MCF 10A (cell line): ENCODE measurements at places on chromosomes 5 and 9. TPM values are rescaled to one million over a fixed set of nuclear protein-coding genes. Genes with fewer than 3 reads are reported as not detected.

NELFB gene
- 38.0 and 40.5 TPM in 2 replicates for total RNA-seq

OR1Q1 gene
- total RNA-seq, result not detected in 2 replicates

- peaks cover 15% of the 10 kb centered on the region for H3K4me1 ChIP-seq
- H3K27ac ChIP-seq, result no peak overlapping the region
- H3K4me3 ChIP-seq, result no peak overlapping the region
- peak; percentile 19 for DNase-seq
Measured at GRCh38 chr5:106093134-106093533, 1577.6 kb downstream of the EFNA5 start.

DNA sequence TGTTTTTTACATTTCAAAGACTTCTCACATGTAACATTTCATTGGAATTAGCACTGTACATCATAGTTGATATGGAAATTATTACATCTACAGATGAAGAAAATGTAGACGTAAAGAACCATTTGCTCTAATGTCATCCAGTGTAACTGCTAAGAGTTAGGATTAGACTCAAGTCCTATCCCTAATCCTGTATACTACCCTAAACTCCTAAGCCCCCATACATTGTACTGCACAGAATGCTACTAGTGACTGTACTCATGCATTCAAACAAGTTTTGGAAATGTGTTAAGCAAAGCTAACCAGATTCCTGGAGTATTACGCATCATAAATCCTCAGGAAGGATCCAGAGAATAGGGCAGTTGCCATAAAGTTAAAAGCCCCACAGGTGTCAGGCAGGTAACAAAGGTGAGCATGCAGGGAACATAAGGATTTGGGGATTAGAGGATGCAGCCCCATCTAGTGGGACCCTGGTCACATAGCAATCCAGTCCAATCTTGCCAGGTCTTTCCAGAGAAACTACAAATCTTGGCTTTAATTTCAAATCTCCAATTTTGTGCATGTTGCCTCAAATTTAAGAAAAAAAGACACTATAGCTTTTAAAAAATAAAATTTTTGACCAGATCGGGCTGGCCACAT, 32.0 kb downstream of the HAVCR1 start:
- peaks cover 47% of the 10 kb centered on the region for H3K27me3 ChIP-seq
- no peak overlapping the region for H3K4me3 ChIP-seq
- no peaks in the 10 kb centered on the region for H3K4me1 ChIP-seq
- no peak overlapping the region for H3K27ac ChIP-seq

DNA sequence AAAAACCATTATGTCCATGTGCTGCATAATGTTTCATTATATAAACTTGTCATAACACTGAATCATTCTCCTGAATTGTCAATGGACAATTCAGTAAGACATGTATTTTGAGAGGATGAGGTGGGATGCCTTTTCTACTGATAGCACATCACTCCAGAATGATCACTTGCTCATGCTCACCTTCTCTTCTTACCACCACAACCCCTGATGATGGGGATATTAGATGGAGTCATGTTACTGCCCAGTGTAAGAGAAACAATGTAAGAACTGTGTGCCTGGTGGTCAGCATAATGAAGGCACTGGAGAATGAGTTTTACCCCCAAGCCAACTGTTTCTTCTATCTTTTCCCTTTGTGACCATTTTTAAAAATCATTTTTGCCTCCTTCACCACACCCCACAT, 198.8 kb downstream of the ADAMTSL1 start:
- no peaks in the 10 kb centered on the region for H3K36me3 ChIP-seq
- no peaks in the 10 kb centered on the region for H3K27me3 ChIP-seq
- no peak overlapping the region for H3K4me3 ChIP-seq
- H3K4me1 ChIP-seq, result peaks cover under 1% of the 10 kb centered on the region
- no peak overlapping the region for H3K27ac ChIP-seq

DNA sequence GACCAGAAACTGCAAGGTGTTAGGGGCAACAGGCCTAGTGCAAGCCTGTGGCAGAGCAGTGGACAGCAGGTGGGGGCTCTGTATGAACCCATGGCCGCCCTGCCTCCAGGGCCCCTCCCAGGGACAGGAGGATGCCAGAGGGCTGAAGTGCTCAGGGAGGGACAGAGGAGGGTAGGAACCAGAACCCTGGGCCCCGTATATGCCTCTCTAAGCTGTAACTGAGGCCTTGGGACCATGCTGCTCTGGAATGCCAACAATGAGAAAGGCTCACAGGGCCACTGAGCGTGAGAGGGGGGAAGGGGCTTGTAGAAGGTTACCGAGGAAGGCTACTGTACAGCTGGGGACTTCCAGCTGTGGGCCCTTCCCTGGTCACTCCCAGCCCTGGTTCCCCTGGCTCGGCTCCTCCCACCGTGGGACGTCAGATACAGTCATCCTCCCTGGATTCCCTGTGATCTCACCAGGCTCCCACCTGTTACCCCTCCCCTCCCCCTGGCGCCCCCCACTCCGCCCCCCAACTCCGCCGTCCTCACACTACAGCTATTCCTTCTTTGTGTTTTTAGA, 21.1 kb downstream of the AQP7 start:
- no peaks in the 10 kb centered on the region for H3K27me3 ChIP-seq
- H3K4me3 ChIP-seq, result no peak overlapping the region
- peaks cover 14% of the 10 kb centered on the region for H3K4me1 ChIP-seq
- H3K36me3 ChIP-seq, result peaks cover 7% of the 10 kb centered on the region
- no peak overlapping the region for H3K27ac ChIP-seq

GRCh38 chr5:95779611-95780010, 42.9 kb downstream of the GLRX start:
- H3K27me3 ChIP-seq, result no peaks in the 10 kb centered on the region
- H3K4me1 ChIP-seq, result no peaks in the 10 kb centered on the region
- no peaks in the 10 kb centered on the region for H3K36me3 ChIP-seq
- no peak overlapping the region for H3K4me3 ChIP-seq

DNA sequence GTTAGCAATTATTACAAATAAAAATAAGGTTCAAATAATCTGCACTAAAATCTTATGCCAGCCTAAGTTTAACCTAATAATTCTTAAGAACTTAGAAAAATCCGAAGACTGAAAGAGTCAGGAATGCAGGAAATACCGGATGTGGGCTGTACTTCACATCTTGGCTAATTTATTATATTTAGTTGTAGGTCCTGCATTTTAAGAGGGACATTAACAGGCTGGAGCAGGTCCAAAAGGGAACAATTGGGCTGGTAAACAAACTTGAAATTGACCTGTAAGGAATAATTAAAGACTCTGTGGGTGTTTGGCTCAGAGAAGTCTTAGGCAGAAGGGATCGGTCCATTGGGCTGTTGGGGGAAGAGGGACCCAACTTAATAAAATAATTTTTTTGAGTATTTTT, 18.4 kb downstream of the GLRA1 start:
- no peaks in the 10 kb centered on the region for H3K36me3 ChIP-seq
- no peak overlapping the region for H3K27ac ChIP-seq
- peaks cover 14% of the 10 kb centered on the region for H3K27me3 ChIP-seq
- no peaks in the 10 kb centered on the region for H3K4me1 ChIP-seq
- H3K4me3 ChIP-seq, result no peak overlapping the region

DNA sequence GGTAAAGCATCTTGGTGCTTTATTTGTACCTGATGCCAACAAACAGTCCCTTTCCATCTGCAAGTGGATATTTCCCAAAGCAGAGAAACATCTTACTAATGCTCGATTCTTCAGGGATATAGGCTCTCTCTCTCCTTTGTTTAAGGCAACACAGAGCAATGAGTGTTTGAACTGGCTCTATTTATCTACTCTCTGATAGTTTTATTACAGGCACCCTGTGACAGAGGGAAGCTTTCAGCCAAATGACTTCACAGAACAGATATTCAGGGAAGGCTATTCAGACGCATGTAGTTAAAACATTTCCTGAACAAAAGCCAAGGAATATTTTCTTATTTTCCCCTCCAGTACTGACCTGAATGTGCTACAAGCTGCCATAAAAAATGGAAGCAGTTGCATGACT, 141.8 kb downstream of the YIPF5 start:
- H3K27me3 ChIP-seq, result no peaks in the 10 kb centered on the region
- no peak overlapping the region for H3K4me3 ChIP-seq
- H3K27ac ChIP-seq, result no peak overlapping the region
- no peak for DNase-seq

GRCh38 chr9:121310571-121310970, 42.6 kb downstream of the GSN start:
- H3K36me3 ChIP-seq, result peaks cover 30% of the 10 kb centered on the region
- no peaks in the 10 kb centered on the region for H3K27me3 ChIP-seq
- DNase-seq, result no peak
- no peaks in the 10 kb centered on the region for H3K4me1 ChIP-seq
- no peak overlapping the region for H3K27ac ChIP-seq
- no peak overlapping the region for H3K4me3 ChIP-seq

- DNase-seq, result peak; percentile 64
- no peak overlapping the region for H3K4me3 ChIP-seq
- H3K27me3 ChIP-seq, result no peaks in the 10 kb centered on the region
- H3K4me1 ChIP-seq, result no peaks in the 10 kb centered on the region
- no peak overlapping the region for H3K27ac ChIP-seq
Measured at GRCh38 chr5:31186672-31187267, 6.7 kb upstream of the CDH6 start.

GRCh38 chr5:127416906-127417305, 100.5 kb upstream of the PRRC1 start:
- H3K4me3 ChIP-seq, result no peak overlapping the region
- H3K36me3 ChIP-seq, result no peaks in the 10 kb centered on the region
- no peak for DNase-seq
- no peaks in the 10 kb centered on the region for H3K4me1 ChIP-seq

DNA sequence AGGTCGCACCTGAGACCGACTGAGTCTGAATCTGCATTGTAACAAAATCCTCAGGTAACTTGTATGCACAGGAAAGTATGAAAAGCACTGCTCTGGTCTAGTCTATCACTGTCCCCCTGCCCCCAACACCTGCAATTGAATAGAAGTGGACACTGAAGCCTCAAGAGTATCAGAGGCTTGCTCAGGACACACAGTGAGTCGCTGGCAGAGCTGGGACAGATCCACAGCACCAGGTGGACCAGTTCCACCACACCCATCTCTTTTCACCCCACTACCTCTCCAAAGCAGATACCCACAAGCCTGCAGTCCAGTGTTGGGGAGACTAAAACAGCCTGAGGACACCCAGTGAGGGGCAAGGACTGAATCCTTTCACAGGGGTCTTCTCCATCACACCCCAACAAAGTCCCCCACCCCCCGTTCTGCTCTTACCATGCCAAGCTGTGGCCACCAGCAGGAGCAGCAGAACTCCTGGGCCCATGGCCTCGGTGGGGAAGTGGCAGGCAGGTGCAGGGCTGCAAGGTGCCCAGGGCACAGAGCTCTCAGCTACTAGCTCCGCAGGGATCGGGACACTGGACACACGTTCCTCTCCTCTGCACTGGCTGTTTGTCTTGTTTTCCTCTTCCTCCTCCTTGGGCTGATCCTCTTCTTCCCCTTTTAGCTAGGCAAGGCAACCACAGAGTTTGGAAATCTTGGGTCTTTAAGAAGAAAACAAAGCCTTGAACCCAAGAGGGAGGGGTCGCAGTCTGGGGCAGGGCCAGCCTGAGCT, at the start of gene CSF1R:
CSF1R (minus strand) TSS at position 605 of the 766 bp plus-strand sequence; CDS start at position 478, 127 bp downstream.
- no peaks in the 10 kb centered on the region for H3K36me3 ChIP-seq
- no peak for DNase-seq
- no peak within 1 kb of the TSS for H3K4me3 ChIP-seq
- H3K27me3 ChIP-seq, result no peaks in the 10 kb centered on the region
- no peaks in the 10 kb centered on the region for H3K4me1 ChIP-seq
- H3K27ac ChIP-seq, result no peak within 1 kb of the TSS

GRCh38 chr9:136902259-136902821, 16.0 kb downstream of the TRAF2 start:
- peak overlapping the region; percentile 55 for H3K4me3 ChIP-seq
- H3K4me1 ChIP-seq, result peaks cover 19% of the 10 kb centered on the region
- peak; percentile 58 for DNase-seq
- H3K36me3 ChIP-seq, result peaks cover 58% of the 10 kb centered on the region
- peak overlapping the region; percentile 87 for H3K27ac ChIP-seq
- no peaks in the 10 kb centered on the region for H3K27me3 ChIP-seq
